Omental fat pad (tissue), 4 donors: ENCODE measurements at places on chromosomes 3 and 15. TPM values are rescaled to one million over a fixed set of nuclear protein-coding genes. Genes with fewer than 3 reads are reported as not detected.

The HTR3E gene
- total RNA-seq: not detected

DNA sequence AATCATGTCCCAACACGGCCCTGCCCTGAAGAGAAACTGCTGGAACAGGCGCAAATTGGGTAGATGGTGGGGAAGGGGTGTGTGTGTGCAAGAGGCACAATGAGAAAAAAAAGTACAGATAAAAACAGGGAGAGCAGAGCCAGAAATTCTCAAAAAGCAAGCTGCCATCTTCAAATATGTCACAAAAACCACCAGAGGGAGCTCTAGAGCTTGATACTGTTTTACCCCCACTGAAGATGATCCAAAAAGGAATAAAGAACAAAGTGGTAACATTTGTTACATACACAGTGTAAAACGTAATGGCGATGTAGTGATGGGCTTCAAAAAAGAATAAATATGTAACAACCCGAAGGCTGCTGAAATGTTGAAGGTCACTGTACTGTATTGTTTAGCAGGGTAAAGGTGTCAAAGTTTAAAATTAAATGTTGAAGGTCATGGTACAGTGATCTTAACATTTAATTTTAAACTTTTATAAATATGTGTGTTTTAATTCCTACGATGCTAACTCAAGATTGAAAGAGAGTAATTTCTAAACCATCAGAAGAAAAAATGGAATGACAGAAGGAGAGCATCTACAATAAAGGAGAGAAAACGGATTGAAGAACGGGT is 6.0 kb downstream of the SNRPA1 start:
- DNase-seq: no peak

- no peak for DNase-seq
Observed at GRCh38 chr3:190016966-190017365, 103.7 kb downstream of the P3H2 start.

GRCh38 chr3:22935040-22935439 is 268.1 kb upstream of the UBE2E2 start:
- DNase-seq: no peak

DNA sequence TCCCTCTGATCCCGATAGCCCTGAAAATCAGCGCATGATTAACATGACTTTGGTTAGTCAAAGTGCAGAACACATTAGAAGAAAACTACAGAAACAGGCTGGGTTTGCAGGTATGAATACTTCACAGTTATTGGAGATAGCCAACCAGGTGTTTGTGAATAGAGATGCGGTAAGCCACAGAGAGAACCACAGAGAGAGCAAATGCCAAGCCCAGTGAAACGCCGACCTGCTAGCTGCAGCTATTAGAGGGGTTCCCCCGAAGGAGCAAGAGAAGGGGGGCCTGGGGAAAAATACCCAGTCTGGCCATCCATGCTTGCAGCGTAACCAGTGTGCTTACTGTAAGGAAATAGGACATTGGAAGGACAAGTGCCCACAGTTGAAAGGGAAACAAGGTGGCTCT is 523.9 kb upstream of the CNTN3 start:
- no peak for DNase-seq

The GOLGA8G gene
- not detected for total RNA-seq

GRCh38 chr15:100526027-100526481 is 2.7 kb downstream of the CERS3 start:
- no peak for DNase-seq

GRCh38 chr3:54307566-54308180 is 185.3 kb downstream of the CACNA2D3 start:
- DNase-seq: no peak

- DNase-seq: no peak
Observed at GRCh38 chr3:174857301-174857700, 1.8 kb upstream of the NAALADL2 start.

The APH1B gene
- total RNA-seq: 16.7 TPM

GRCh38 chr3:123370819-123371218 is 78.1 kb downstream of the ADCY5 start:
- DNase-seq: no peak

- DNase-seq: no peak
Observed at GRCh38 chr3:147881933-147882332, 472.8 kb downstream of the ZIC1 start.

DNA sequence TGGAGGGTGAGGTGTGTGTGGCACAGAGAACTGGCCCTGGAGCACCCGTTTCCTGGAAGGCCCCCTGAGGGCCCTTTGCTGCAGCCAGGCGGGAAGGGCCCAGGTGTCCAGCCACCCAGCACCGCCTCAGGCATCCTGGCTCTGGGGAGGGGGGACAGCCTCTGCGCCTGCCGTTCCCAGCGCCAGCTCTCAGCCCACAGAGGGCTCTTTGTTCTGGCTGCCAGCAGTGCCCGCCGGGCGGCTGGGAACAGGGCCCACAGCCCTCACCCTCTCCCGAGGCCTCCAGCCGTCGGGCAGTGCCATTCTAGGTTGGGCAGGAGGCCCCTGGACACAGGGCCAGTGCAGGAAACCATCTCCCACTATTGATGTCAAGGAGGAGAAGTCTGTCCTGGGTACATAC is 8.3 kb downstream of the SLC38A3 start:
- no peak for DNase-seq

GRCh38 chr15:34892963-34893591 is 76.5 kb downstream of the AQR start:
- DNase-seq: no peak

GRCh38 chr3:68136411-68136810 is 482.0 kb upstream of the SUCLG2 start:
- DNase-seq: no peak

The SLC51A gene
- total RNA-seq: 0.65 TPM

GRCh38 chr3:169811631-169812331 is 889 bp upstream of the LRRIQ4 start:
- DNase-seq: no peak

The CCDC9B gene
- total RNA-seq: 1.1 TPM
